T follicular helper cell (primary cell): ENCODE measurements at places on chromosomes 4 and X.

DNA sequence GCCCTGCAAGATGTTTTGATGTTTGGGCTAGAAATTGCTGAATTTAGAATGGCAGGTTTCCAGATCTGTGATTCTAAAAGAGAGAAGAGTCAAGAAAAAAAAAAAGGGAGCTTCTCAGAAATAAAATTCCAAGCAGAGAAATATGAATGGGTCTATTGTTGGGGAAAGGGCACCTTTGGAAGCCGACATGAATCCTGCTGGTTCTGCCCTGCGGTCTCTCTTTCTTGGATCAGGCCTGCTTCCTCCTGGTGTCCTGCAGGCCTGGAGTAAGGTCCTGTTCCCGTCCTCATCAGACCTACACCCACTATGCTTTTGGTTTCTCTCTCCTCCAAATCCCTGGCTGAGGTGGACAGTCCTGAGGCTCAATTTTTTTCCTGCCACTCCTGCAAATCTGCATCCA lies 109.8 kb upstream of the TRIM2 start:
- DNase-seq: no peak

DNA sequence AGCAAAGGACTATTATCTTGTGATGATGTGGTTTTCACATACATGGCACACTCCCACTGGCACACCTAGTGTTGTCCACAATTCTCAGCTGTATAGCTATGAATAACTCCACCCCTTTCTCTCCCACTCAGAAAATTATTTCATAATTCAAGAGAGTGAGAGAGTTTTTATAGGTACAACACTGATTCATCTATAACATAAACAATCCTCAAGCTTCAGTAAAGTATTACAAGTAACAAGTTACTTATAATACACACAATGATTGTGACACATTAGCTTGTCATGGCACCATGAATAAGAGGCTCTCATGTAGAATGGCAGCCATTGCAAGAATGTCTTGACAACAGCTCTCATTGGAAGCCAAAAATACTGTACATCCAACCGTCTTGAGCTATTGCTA lies 43.9 kb downstream of the RAB40A start:
- DNase-seq: no peak

DNA sequence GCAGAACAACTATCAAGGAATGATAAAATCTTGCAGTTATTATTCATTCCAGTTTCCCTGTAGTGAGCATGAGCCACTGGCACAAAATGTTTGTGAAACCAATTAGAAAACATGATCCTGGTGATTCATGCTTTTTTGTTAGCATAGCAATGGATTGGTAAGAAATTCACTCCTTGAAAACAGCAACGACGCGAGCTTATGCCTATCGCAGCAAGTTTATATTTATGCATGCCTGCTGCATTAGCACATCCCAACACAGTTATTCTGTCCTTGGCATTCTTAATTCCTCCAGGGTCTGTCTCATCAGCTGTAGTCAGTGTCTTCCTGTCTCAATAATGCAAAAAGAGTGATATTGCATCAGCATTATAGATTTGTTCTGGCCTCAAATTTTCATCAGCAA lies 975.9 kb downstream of the STIM2 start:
- DNase-seq: no peak

- no peak for DNase-seq
These were observed 55.3 kb downstream of the ZFYVE28 start for GRCh38 chr4:2363056-2363721.

DNA sequence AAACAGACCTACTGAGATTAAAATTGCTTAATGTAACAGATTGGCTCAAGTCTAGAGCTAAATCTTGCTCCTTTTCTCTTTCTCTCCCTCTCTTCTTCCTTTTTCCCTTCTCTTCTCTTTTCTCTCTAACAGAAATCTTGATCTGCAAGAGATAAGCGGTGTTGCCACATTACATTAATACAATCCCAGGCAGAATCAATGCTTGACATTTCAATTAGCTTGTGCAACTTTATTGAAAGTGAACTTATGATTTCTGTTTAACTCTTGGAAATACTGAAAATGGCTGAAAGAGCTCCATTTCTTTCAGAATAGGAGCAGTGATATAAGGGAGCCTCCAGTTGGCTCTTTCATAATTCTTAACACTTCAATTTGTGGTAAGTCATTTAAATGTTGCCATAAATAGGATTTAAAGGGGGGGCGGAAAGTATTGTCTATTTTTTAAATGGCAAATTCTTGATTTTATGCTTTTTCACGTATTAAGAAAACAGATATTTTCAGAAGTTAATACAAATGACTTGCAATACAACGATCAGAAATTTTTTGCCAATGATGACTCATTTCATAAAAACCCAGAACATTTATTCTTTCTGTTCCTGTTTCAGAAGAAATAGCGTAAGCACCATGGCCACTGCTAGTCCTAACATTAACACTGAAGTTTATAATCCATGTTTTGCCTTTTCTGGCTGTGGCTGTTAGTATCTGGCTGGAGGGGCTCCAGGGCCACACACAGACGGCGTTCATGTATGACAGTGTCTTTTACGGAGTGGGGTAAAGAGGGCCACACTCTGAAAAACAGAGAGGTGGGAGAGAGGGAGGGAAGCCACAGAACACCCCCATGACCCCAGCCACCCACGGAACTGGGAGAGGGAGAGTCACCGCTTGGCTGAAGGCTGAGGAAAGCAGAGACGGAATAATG lies 115.7 kb upstream of the FAT1 start:
- DNase-seq: no peak

- no peak for DNase-seq
These were observed 296.2 kb downstream of the FRMPD4 start for GRCh38 chrX:12434493-12434892.

DNA sequence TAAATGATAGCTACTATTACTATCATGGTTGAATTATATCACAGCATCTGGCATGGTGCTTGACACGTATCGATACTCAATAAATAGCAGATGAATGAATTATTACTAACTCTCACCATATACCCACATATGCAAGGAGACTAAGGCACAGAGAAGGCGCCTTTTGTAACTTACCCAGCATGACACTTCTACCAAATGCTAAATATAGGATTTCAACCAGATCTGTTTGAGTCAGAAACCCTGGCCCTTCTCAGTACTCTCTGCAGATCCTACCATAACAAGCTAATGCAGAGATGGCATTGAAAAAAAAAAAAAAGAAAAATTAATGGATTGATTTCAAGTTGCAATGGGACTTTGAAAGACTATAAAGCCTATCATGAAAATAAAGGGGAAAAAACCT lies 219.5 kb downstream of the DHX15 start:
- no peak for DNase-seq

- no peak for DNase-seq
These were observed 8.2 kb downstream of the NAA11 start for GRCh38 chr4:79317711-79318110.

DNA sequence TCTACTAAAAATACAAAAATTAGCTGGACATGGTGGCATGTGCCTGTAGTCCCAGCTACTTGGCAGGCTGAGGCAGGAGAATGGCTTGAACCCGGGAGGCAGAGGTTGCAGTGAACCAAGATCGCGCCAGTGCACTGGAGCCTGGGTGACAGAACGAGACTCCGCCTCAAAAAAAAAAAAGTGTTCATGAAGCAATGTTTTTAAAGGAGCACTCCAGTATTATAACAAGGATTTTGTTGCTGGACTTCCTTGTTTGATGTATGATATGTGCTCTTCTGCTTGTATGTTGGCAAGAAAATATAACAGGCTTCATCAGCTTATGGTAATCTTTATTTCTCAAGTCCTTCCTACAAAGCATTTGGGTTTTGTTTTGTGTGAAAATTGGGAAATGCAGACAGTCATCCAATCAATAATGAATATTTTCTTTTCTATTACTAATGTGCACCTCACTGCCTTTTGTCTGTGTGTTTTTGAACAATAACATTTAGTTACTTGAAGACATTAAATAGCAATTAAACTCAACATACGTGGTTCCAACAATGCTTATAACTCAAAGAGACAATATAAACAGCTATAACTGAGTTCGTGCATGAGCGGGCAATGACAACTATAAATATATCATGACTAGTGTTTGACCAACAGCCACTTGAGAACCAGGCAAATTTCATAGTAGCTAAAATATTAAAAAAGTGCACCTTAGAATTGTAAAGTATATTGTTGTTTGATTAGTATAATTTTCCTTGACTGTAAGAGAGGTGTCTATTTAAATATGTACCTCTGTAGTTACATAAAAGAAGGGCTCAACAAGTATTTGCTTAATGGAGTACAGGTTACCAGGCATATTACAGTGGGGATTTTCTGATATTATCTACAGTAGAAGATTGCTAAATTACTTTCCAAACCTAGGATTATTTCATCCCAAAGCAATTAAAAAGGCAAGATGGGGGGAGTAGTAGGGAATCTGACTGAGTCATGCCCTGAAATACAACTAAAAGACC lies 210.7 kb downstream of the PPP3CA start:
- DNase-seq: no peak

DNA sequence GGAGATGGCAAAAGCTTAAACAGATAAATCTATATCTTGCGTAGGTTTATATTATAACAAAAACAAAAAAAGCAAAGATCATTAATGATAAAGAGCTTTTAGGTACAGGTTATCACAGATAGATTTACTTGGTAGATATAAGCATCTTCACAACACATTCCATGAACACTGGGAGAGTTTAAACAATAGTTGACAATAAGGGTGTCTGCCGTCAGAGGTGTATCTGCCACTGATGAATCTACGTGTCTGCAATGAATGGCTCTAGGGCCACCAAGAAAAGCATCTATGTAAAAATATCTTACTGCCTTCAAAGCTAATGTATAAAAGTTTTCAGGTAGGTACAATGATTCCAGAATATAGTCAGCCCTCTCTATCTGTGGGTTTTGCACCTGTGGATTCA lies 43.7 kb downstream of the RASGEF1B start:
- no peak for DNase-seq

- no peak for DNase-seq
These were observed 8.9 kb upstream of the GSX2 start for GRCh38 chr4:54090804-54091623.

DNA sequence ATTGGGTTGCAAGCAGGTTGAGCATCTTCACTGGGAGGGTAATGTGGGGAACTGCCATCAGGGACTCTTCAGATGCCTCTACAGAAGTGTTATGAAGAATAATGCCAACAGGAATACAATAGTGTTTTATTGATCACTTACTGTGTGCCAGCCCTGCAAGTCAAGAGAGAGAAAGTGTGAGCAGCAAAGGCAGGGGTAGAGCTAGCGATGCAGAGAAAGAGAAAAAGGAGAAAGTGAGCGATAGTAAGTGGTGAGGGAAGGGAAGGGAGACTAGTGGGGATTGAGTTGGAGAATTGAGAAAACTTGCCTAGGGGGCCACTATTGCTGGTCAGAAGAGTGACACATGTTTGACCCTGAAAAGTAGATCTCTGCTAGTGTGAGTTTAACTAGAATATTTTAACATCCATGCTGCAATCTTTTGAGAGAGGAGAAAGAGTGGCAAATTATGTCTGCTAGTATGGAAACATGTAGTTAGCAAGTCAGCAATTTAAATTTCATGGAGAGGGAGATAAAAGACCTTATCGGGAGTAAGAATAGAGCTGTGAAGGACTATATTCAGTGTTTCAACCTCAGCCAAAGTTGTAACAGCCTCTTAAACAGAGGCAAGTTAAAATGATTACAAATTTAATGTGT lies 12.2 kb downstream of the AFF1 start:
- no peak for DNase-seq

DNA sequence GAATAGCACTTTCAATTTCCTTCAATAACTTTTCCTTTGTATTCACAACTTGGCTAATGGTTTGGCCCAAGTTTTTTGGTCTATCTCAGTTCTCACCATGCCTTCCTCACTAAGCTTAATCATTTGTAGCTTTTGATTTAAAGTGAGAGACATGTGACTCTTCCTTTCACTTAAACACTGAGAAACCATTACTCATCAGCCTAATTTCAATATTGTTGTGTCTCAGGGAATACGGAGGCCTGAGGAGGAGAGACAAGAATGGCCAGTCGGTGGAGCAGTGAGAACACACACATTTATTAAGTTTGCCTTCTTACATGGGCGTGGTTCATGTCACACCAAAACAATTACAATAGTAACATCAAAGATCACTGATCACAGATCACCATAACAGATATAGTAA lies 56.7 kb downstream of the TSPAN5 start:
- DNase-seq: no peak

DNA sequence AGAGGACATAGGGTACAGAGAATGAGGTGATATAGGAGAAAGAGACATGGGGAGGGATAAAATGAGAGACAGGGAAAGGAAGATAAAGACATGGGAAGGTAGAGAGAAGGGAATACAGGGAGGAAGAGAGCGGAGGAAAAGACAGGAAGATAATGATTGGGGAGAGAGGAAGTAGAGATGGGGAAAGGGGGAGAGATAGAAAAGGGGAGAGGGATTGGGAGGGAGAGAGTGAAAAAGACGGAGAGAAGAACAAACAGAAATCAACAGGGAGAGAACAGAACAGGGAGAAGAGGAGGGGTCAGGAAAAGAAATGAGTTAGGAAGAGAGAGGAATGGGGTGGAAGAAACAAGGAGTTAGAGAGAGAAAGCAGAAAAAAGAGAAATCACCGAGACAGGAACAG lies 4.6 kb downstream of the GRIPAP1 start:
- DNase-seq: no peak

DNA sequence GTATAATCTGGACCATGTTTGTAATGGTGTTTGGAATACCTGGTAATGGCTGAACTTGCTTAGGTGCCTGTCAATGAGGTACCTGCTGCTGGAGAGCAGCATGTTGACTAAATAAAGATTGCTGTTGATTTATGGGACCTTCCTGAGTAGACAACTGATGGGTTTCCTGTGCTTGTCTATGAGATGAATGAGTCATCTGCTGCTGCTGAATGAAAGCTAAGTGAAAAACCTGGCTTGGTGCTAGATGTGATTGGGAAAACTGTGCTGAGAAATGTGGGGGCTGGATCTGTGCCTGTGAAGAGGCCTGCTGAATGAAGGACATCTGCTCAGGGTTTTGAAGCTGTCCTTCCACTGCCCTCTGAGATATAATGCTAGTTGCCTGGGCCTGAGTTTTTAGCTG lies 69.6 kb downstream of the WNK3 start:
- DNase-seq: no peak

- DNase-seq: peak; percentile 6
These were observed 46.3 kb downstream of the RASSF6 start for GRCh38 chr4:73573794-73574528.
